ENCODE measurements at places on chromosomes 12 and 14.

DNA sequence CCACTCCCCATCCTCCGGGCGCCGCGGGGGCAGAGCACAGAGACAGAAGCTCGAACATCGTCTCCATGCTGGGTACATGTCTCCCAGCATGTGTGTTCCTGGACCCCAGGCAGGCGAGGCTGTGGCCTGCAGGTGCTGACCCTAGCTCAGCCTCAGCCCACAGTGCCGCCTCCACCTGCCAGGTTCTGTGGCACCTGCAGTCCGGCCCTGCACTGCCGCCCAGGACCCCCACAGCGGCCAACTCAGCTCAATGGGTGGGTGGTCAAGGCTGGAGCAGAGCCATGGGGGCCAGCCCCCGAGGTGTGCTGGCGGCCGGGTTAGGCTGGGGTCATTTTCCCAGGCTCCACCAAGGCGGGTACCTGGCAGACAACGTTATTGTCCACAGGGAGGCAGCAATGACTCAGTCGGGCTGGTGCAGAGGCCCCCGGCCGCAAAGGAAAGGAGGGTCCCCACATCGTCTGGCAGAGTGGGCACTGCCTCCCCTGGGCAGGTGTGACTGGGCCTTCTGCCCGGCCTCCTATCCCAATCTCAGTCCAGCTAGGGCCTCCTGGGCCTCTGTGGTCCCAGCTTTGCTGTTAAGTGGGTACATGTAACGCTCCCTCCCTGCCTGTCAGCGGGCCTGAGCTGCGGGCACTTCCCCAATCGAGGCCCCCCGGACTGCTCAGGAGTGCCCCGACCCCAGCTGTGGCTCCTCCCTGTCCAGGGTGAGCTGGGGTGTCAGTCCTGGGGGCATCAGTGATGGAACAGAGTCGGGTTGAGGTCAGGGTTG, 20.2 kb upstream of the NUDT14 start:
- DNase-seq = no peak

DNA sequence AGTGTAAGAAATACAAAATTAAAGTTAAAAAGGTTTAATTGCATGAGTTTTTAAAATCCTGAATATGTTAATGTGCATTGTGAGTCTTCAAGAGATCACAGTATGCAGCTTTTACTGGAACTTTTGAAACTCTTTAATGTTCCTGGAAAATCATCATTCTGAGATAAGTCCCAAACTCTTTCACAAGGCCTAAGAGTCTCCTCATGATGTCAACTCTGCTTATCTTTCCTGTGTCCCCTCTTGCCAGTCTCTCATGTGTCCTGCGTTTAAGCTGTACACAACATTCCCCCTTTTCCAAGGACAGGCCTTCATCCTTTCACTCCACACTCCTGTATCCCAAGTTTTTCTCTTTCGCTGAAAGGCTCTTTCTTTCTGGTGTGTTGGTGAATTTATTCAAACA, 380.1 kb downstream of the SOX5 start:
- DNase-seq = no peak

DNA sequence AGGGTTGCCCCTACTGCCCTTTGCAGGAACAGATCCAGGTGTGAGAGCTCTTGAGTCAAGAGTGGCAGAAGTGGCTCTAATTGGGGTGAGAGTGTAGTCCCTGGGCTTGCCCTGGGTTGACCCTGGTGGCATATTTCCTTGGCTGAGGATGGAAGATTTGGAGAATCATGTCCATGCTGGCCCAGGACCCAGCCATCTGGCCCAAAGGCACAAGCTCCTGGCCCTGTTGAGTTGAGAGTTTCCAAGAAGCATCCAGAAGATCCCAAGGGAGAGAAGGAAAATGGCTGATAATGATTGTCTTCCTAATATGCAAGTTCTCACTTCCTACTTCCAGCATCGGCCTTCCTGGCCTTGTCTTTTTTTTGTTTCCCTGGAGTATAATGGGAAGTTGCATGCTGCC, 55.5 kb upstream of the SRSF5 start:
- no peak for DNase-seq

- DNase-seq = no peak
These were observed 189.6 kb upstream of the TMEM132C start for GRCh38 chr12:128077211-128077916.

- no peak for DNase-seq
These were observed 434.0 kb upstream of the RGS6 start for GRCh38 chr14:71498212-71498611.

- no peak for DNase-seq
These were observed 24.0 kb upstream of the MDM1 start for GRCh38 chr12:68356060-68356695.

DNA sequence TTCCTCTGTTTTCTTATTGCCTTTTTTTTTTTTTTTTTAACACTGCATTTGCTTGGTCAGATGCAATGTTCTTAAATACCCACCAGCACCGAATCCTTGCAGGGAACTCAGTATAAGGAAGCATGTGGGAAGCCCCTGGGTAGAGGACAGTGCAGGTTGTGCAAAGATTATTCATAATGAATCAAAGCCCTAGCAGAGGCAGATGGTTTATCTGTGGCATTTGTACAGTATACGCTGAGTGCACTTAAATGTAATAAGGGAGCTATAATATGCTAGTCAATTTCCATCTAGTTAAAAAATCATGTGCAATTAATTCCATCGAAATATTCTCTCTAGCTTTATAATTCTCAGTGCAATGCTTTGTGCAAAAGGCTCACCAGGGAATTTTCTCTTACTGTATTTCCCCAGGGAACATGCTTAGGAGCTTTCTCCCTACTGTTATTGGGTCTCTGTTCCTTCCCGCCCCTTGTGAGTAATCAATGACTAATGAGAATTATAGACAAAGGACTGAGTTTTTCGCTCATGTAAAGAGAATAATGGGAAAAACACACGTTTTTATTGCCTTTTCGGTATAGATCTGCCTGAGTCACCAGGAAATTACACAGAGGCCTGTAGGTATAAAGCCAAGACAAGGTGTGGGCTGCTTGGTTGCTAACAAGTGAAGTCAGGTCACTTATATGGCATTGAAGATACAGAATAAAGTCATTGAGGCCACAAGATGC, 1214.3 kb upstream of the TMEM132C start:
- DNase-seq = no peak

DNA sequence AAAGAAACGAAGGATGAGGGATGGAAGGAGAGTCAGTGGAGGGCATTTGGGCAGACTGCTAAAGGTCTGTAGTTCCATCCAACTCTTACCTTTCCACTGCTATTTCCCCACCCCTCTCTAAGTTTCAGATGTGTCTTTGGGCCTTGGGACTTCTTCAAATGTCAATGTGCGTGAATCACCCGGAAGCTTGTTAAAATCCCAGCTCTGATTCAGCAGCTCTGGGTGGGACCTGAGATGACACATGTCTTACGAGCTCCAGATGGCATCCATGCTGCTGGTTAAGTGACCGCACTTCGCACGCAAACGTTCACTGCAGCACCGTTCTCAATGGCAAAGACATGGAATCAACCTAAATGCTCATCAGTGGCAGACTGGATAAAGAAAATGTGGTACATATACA, 309.9 kb downstream of the VRK1 start:
- DNase-seq = no peak

DNA sequence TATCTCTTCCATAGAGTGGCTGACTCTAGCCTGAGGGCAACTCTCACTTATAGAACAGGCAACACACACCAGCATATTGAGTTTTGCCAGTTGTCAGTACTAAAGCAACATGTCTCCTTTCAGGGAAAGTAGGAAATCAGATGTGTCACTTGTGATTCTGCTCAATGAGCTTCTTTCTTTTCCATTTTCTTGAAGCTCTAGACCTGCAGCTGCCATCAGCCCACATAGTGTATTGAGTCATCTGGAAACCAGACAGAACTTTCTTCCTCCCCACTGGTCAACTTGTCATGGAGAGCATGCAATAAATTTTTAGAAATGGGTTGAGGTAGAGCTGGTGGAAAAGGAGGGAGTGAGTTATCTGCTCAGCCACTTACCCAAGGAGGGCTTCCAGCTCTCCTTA, 209.0 kb upstream of the PLEKHG7 start:
- no peak for DNase-seq

- no peak for DNase-seq
These were observed 253.1 kb upstream of the BTG1 start for GRCh38 chr12:92398565-92399309.

DNA sequence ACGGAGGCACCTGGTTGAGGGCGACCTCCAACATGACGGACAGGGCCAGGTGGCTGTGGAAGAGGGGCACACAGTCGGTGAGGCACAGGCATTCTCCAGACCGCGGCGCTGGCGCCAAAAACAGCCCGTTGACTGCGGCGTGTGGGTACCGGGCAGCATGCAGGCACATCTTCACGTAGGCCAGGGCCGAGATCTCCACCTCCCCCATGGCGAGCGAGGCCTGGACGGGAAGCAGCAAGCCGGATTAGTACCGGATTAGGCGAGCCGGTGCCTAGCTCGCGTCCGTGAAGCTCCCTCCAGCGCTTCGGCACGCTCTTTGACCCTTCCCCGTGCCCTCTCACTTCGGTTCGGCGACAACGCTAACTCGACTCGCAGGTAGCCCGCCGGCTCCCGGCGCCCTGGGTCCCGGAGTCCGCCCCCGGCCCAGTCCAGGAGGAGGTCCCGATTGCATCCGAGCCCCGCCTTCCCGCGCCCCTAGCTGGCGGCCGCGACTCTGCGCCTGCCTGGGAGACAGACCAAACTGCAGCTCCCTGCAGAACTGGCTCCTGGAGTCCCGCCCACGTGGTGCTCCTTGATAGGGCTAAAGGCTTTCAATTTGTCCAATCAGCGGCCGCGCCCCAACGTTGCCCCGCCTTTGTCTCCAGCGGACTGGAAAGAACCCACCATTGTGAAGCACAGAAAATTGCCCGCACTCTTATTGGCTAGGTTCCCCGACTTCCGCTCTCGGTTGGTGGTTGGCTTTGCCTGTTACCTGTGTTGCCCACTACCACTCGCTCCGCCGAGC, at the start of gene EMC9:
EMC9 (minus strand) TSS at position 495 of the 784 bp plus-strand sequence; CDS start at position 208, 287 bp downstream.
- peak; percentile 98 for DNase-seq

DNA sequence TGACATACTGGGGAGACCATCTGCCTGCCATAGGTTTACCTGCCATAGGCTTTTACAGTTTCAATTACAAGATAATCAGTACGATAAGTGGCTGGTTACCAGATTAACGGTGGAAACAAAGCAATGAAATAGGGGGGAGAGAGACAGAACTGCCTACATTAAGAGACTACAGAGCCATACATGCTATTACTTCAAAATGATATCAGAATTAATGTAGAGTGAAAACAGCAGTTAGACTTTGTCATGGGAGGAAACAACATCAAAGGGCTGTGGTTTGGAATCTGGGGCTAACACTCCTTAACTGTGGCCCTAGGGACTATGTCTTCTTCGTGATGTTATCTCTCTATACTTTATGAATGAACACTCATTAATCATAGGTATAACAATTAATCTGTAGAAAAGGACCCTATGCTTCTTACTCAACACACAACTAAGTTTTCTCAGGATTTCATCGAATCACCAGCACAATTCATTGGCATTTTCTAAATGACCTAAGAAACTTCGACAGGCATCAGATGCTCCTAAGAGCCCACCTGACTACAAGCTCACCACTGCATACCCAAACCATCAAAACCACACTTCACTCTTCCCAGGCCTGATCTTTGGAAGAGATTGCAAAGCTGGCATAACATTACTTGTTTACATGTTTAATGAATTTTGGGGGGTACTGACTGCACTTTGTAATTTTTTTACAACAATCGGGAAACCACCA, 475.6 kb upstream of the SOX5 start:
- no peak for DNase-seq

DNA sequence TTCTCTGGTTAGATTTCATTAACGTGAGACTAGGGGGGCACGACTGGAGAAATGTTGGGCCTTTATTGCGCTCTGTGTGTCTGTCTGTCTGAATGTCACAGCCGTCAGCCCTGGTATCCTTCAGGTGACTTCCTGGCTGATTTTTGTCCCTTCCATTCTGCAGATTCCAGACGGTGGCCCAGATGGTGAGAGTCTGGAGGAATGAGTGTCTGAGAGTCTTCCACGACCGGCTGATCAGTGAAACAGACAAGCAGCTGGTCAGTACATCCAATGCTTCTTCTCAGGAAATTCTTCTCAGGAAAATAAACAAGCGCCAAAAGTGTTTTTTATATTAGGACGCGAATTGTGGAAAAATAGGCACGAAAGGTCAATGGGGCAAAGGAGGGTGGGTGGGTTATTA, 93.5 kb downstream of the CCDC92 start:
- DNase-seq = no peak

DNA sequence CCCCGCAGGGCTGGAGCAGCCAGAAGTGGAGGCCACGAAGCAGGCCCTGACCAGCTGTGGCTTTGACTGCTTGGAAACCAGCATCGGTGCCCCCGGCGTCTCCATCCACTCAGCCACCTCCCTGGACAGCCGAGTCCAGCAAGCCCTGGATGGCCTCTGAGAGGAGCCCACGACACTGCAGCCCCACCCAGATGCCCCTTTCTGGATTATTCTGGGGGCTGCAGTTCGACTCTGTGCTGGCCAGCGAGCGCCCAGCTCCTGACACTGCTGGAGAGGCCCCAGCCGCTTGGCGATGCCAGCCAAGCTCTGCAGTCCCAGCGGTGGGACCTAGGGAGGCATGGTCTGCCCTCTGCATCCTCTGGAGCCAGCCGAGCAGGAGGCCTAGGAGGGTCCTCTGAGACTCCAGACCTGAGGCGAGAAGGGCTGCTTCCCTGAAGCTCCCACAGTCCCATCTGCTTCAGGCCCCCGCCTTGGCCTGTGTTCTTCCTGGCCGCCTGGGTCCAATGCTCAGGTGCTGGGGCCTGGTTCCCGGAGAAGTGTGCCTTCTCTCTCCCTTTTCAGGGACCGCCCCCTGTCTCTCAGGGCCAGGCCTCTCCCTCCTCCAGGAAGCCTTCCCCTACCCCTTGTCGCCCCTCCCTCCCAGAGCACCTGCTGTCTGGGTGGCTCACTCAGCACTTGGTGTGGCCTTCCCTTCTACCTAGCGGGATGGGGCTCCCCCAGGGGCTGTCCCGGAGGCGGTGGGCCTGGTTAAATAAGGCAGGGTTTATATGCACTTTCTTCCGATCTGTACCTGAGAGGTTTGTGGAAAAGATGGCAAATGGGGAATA, 23.0 kb downstream of the MVK start:
- DNase-seq = no peak

DNA sequence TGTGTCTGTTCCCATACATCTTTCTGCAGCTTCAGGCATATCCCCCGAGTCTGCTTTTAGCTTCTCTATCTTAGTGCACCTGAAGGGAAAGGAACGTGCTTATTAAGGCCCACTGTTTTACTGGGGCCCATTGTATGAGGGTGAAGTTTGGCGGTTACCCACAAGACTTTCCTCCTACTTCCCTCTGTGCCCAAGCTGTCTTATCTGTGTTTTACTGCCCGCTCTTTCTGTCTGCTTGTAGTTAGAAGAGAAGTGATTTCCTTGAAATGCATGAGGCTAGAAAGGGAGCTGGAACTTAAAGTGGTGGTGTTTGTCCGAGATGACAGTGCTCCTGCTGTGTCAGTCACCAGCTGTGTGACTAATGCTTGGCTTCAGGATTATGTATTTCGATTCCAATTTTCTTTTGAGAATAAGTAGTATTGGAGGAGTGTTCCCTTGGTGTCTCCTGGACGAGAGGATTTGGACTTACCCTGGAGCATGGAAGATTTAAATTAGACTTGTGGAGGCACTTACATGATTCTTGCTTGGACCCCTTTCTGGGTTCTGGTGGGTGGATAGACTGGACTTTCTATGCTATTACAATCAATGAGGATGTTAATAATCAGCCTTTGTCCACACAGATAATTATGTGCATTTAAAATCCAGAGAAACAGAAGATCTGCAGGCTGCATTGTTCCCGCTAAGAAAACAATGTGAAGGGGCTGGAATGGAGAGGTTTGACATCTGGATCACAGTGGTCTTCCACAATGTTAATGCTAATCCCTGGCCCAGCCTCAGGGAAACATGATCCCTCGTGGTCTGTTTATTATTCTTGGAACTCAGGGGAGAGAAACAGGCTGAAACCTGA, 13.9 kb upstream of the KRT86 start:
- no peak for DNase-seq
